Keratinocyte (primary cell): ENCODE measurements at places on chromosomes 3 and 15.

DNA sequence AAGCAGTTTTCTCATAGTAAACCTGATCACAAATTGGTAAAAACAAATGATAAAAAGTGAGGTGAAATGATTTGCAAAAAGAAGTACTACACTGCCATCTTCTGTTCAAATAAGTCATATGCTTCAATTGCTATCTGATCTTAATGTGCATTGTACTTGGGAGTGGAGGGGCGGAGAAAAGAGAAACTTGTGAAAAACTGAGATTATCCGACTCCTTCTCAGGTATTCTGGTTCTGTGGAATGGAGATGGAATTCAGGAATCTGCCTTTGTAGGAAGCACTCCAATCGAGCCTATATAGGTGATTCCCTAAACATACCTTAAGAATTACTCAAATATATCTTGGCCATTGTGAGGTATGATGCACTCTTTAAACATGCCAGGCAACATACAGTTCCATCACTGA is 180.6 kb downstream of the CHL1 start:
- peaks cover 4% of the 10 kb centered on the region for H3K4me1 ChIP-seq
- peak; percentile 53 for DNase-seq
- no peaks in the 10 kb centered on the region for H3K27me3 ChIP-seq
- H3K4me3 ChIP-seq = peak overlapping the region; percentile 16
- no peak overlapping the region for H3K27ac ChIP-seq
- no peaks in the 10 kb centered on the region for H3K36me3 ChIP-seq

- peaks cover 7% of the 10 kb centered on the region for H3K36me3 ChIP-seq
- no peak overlapping the region for H3K27ac ChIP-seq
- DNase-seq = no peak
- peak overlapping the region; percentile 85 for H3K4me3 ChIP-seq
Observed at GRCh38 chr15:100881573-100882336, 2.1 kb downstream of the ALDH1A3 start.

DNA sequence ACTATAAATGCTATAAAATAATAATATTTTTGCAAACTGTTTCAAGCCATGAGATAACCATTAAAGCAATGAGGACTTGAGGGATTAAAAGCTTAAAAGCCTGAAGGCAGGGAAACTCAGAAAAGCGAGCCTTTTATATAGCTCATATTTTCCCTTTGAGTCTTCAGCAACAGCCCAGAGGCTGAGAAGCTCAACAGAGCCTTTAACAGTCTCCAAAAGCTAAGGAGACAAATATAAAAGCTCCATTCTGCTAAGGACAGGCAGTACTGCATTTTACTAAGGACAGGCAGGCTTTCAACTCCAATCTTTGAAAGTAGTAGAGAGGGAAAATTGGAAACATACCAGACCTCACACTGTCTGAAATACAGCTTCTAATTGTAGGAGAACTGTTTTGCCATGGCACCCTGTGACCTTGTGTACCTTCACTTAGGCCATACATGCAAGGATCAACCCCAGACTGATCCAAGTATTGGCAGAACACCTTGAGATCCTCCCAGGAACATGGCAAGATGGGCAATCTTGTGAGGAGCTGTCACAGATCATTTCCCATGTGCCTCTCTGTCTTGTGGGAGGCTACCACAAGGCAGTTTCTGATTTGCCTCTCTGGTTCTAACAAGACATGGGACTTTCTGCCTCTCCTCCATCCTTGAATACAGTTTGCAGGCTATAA is 53.1 kb upstream of the ARNT2 start:
- no peak for DNase-seq
- H3K27ac ChIP-seq = no peak overlapping the region
- H3K36me3 ChIP-seq = no peaks in the 10 kb centered on the region
- no peak overlapping the region for H3K4me3 ChIP-seq
- peaks cover 5% of the 10 kb centered on the region for H3K27me3 ChIP-seq
- no peaks in the 10 kb centered on the region for H3K4me1 ChIP-seq

- no peaks in the 10 kb centered on the region for H3K27me3 ChIP-seq
- H3K4me1 ChIP-seq = no peaks in the 10 kb centered on the region
- H3K4me3 ChIP-seq = no peak overlapping the region
- no peaks in the 10 kb centered on the region for H3K36me3 ChIP-seq
Observed at GRCh38 chr3:56197259-56197965, 270.9 kb downstream of the ERC2 start.

DNA sequence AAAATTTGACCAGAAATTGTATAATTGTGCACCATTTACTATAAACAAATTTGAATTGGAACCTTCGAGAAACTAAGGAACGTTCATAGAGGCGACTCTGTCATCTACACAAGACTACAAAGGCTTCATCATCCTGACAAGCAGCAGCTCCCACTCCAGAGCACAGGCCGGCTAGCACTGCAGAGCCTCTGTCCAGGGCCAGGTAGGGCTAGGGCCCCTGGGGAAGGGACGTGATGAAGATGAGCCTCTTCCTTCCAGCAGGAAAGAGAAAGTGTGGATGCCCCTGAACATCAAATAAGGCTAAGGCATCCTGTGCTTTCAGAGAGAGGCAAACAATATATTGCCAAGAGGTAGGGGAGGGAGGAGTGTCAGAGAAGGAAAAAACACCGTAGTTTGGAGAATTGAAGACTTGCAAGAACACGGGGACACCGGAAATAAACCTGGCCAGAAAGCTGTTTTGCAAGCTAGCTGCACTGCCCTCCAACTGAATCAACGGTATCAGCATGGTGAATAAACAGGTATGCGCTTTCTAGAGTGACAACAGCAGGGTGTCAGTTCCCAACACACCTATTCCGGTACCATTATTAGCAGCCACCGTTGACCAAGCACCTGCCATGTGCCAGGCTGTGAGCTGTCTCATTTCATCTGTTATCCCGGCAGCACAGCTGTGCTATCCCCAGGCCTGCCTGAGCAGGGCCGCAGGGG is 12.4 kb downstream of the XXYLT1 start:
- H3K27ac ChIP-seq = no peak overlapping the region
- H3K27me3 ChIP-seq = no peaks in the 10 kb centered on the region
- H3K4me3 ChIP-seq = no peak overlapping the region
- DNase-seq = no peak
- H3K4me1 ChIP-seq = peaks cover 6% of the 10 kb centered on the region

DNA sequence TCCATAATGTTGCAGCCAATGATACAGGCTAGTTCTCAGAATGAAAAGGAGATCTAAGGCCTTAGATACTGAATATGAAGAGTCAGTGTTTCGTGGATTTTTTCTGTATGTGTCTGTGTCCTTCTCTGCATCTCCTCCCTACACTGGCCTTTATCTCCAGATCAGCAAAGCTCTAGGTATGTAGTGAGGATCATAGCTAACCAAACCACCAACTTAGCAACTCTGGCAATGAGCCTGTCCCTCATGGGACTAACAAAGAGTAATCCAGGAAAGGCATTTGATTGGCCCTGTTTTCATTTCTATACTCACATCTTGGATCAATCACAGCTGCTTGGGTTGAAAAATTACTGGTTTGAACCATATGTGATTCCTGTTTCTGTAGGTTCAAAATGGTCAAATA is 18.6 kb upstream of the CNTN3 start:
- no peak overlapping the region for H3K4me3 ChIP-seq
- H3K27ac ChIP-seq = no peak overlapping the region

DNA sequence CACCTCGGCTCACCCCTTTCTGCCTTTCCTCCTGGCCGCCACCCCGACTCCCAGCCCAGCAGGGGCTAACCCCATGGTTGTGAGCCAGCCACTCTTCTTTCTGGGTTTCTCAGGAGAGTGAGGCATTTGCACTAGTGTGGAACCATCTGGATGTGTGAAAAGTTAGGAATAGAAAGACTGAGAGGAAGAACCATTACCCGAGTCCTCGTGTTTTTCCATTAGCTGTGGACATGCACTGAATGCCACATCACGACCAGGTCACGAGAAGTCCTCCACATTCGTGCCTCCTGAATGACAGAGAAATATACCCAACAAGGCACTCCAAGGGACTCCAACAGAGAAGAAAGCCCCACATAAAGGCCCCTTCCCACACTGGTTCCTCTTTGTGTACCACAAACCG is 18.0 kb upstream of the RAD18 start:
- H3K27ac ChIP-seq = no peak overlapping the region
- H3K27me3 ChIP-seq = peaks cover 4% of the 10 kb centered on the region
- no peaks in the 10 kb centered on the region for H3K36me3 ChIP-seq

DNA sequence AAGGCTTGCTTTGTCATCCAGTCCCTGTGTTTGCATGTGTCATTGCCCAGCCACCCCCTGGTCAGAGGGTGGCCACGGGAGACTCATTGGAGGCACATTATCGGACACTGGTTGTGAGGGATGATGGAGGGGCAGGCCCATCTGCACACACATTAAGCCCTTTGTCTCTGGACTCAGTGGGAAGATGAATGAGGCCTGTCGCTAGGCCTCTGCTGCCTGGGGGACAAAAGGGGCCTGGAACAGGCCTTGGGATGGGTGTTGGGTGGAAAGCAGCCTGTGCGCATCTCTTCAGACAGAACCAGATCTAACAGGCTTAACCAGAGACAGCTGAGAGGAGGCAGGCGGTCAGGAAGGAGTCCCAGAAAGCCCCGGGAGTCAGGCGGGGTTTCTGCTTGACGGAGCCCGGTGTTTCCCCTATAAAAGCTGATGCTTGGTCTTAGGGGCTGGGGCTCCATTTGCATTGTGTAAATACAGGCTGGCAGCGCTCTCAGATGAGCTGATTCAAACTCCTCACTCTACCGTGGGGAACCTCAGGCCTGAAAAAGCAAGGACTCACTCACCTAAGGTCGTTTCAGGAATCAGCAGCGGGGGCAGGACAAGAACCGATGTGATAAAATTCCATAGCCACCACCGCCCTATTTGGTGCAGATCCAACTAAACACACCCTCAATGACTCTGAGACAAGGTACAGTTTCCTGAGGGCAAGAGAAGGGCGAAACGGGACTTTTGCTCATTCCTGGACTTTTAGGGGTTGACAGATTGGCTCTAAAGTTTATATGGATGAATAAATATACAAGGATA is 17.1 kb upstream of the SKIC8 start:
- H3K4me3 ChIP-seq = no peak overlapping the region
- no peaks in the 10 kb centered on the region for H3K36me3 ChIP-seq
- H3K27me3 ChIP-seq = no peaks in the 10 kb centered on the region
- H3K4me1 ChIP-seq = peaks cover 12% of the 10 kb centered on the region
- DNase-seq = no peak

DNA sequence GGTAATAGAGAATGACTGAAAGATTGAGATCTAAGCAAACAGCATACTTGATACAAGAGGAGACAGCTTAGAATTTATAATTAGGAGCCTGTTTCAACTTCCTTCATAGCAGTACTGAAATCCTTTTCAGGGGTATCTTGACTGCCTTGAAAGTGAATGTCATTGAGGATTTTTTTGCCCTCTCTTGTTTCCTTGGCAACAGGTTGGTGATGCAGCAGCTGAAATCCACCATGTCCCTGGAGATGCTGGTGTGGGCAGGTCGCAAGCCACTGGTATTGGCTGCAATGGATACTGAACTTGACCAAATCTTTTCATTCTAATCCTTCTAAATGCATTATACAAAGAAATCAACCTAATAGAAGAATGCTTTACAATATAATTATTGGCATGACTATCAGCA is 59.3 kb upstream of the GAP43 start:
- no peak overlapping the region for H3K27ac ChIP-seq
- H3K4me1 ChIP-seq = no peaks in the 10 kb centered on the region
- H3K27me3 ChIP-seq = no peaks in the 10 kb centered on the region
- no peak for DNase-seq

GRCh38 chr3:55923207-55923606 is 436.1 kb upstream of the WNT5A start:
- H3K4me3 ChIP-seq = no peak overlapping the region
- no peaks in the 10 kb centered on the region for H3K4me1 ChIP-seq
- no peaks in the 10 kb centered on the region for H3K27me3 ChIP-seq
- H3K27ac ChIP-seq = no peak overlapping the region
- no peak for DNase-seq

GRCh38 chr15:60973637-60974415 is 255.3 kb downstream of the RORA start:
- no peaks in the 10 kb centered on the region for H3K36me3 ChIP-seq
- H3K4me3 ChIP-seq = no peak overlapping the region
- H3K27me3 ChIP-seq = no peaks in the 10 kb centered on the region
- H3K27ac ChIP-seq = peak overlapping the region; percentile 71

- H3K4me1 ChIP-seq = peaks cover 21% of the 10 kb centered on the region
- peaks cover 7% of the 10 kb centered on the region for H3K36me3 ChIP-seq
- no peak for DNase-seq
- no peaks in the 10 kb centered on the region for H3K27me3 ChIP-seq
Observed at GRCh38 chr15:99727733-99728132, 5.5 kb downstream of the LYSMD4 start.

DNA sequence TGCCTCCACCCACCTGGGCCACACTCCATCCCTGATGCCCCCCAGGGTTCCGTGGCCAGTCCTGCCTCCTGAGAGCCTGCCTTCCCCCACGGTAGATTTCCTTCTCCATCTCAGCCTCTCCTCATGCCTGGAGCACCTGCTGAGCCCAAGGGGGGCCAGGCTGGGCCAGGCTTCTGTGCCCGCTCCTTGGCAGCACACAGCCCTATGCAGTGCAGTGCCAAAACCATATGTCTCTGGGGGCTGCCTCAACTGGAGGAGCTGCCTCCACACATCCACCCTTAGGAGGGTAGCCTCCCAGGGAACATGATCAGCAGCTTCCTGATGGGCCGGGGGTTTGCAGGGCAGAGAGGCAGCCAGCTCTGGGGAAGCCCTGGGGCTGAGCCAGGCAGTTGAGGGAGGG is 24.6 kb upstream of the GATA2 start:
- H3K36me3 ChIP-seq = no peaks in the 10 kb centered on the region
- peaks cover 15% of the 10 kb centered on the region for H3K27me3 ChIP-seq
- peaks cover 5% of the 10 kb centered on the region for H3K4me1 ChIP-seq
- H3K4me3 ChIP-seq = no peak overlapping the region

- no peaks in the 10 kb centered on the region for H3K36me3 ChIP-seq
- H3K4me1 ChIP-seq = no peaks in the 10 kb centered on the region
- no peak overlapping the region for H3K4me3 ChIP-seq
- no peak for DNase-seq
- H3K27ac ChIP-seq = no peak overlapping the region
Observed at GRCh38 chr15:78140292-78140691, 8.9 kb upstream of the IDH3A start.

- H3K4me3 ChIP-seq = no peak overlapping the region
- DNase-seq = no peak
- no peak overlapping the region for H3K27ac ChIP-seq
- no peaks in the 10 kb centered on the region for H3K4me1 ChIP-seq
Observed at GRCh38 chr3:75294124-75294523, 370.0 kb upstream of the FRG2C start.
